IPS DF 19.7 (cell line): ENCODE measurements at places on chromosomes 7 and 10.

DNA sequence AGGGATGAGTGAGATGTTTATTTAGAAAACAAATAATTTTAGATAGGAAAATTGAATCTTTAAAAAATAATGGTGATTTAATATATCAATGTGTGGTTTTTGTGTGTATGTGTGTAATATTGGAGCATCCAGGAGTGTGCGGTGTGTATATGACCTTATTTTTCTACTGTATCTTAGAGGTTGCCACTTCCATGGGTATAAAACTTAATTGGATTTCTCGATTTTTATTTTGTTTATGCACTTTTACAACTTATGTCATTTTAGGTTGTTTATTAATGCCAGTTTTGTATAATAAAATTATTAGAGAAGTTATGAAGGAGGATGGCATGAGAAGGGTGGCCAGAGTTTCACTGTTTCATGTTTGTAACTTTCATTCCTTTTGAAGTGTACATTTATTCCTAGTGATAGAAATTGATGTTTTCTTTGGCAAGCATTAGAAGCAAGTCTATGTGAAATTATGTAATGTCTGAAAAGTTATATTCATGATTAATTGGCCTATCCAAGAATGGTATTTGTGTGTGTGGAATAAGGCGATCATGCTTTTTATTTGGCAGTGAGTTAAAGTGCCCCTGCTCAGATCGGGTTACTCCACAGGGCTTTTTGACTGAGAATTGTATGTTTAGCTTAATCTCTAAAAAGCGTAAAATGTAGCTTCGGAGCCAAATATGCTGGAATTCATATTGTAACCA, 110.3 kb downstream of the KAT6B start:
- no peak for DNase-seq

- no peak for DNase-seq
Observed at GRCh38 chr10:100744136-100744986, 1.0 kb upstream of the PAX2 start.

GRCh38 chr7:26197153-26198115, 3.1 kb downstream of the HNRNPA2B1 start:
- DNase-seq, result no peak

- DNase-seq, result no peak
Observed at GRCh38 chr7:25988640-25989039, 163.4 kb upstream of the NFE2L3 start.
